Upper lobe of left lung (tissue), 6 donors: ENCODE measurements at places on chromosomes 7 and 10. TPM values are rescaled to one million over a fixed set of nuclear protein-coding genes. Genes with fewer than 3 reads are reported as not detected.
A peak's percentile ranks its signal among the peaks of the same experiment; 100 is the strongest.

The FOXL3 gene
- total RNA-seq: not detected

The BNIP3 gene
- 34.6 TPM for total RNA-seq

The COL28A1 gene
- 5.2 TPM for total RNA-seq

The PIK3AP1 gene
- 24.1 TPM for total RNA-seq

The GARIN1A gene
- total RNA-seq: 24.1 TPM

The WNT2 gene
- total RNA-seq: 12.6 TPM

The VSTM2A gene
- total RNA-seq: not detected

DNA sequence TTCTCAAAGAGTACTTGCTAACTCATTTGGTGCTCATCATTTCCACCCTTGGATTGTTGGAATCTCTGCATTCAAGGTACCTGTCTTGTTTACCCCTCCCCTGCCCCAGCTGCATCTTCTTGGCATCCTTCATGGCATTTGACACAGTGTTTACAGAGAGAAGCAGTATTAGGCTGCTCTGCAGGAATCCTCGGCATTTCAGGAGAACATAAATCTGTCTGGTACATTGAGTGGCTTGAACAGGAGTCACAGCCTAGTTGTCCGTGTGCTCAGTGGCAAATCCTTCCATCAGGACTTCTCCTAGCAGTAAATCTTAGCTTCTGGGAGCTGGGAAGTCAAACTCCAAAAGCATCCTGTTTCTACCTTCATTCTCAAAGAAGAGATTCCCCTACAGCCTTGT is 136.8 kb upstream of the YAE1 start:
- DNase-seq: no peak

GRCh38 chr10:86536294-86536861 is 14.8 kb upstream of the WAPL start:
- DNase-seq: no peak

DNA sequence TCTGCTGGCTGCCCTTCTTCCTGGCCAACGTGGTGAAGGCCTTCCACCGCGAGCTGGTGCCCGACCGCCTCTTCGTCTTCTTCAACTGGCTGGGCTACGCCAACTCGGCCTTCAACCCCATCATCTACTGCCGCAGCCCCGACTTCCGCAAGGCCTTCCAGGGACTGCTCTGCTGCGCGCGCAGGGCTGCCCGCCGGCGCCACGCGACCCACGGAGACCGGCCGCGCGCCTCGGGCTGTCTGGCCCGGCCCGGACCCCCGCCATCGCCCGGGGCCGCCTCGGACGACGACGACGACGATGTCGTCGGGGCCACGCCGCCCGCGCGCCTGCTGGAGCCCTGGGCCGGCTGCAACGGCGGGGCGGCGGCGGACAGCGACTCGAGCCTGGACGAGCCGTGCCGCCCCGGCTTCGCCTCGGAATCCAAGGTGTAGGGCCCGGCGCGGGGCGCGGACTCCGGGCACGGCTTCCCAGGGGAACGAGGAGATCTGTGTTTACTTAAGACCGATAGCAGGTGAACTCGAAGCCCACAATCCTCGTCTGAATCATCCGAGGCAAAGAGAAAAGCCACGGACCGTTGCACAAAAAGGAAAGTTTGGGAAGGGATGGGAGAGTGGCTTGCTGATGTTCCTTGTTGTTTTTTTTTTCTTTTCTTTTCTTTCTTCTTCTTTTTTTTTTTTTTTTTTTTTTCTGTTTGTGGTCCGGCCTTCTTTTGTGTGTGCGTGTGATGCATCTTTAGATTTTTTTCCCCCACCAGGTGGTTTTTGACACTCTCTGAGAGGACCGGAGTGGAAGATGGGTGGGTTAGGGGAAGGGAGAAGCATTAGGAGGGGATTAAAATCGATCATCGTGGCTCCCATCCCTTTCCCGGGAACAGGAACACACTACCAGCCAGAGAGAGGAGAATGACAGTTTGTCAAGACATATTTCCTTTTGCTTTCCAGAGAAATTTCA is 1.7 kb downstream of the ADRB1 start:
- peak; percentile 91 for DNase-seq

DNA sequence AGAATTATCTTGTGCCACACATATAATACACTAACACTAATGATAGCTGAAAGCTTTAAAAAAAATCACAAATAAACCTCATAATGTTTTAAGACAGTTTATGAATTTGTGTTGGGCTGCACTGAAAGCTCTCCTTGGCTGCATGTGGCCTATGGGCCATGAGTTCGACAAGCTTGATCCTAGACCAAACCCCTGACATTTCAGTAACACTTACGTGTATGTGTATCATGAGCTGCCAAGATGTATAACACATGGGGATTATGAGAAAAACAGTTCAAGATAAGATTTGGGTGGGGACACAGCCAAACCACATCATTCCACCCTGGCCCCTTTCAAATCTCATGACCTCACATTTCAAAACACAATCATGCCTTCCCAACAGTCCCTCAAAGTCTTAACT is 823.8 kb downstream of the PCDH15 start:
- DNase-seq: no peak

DNA sequence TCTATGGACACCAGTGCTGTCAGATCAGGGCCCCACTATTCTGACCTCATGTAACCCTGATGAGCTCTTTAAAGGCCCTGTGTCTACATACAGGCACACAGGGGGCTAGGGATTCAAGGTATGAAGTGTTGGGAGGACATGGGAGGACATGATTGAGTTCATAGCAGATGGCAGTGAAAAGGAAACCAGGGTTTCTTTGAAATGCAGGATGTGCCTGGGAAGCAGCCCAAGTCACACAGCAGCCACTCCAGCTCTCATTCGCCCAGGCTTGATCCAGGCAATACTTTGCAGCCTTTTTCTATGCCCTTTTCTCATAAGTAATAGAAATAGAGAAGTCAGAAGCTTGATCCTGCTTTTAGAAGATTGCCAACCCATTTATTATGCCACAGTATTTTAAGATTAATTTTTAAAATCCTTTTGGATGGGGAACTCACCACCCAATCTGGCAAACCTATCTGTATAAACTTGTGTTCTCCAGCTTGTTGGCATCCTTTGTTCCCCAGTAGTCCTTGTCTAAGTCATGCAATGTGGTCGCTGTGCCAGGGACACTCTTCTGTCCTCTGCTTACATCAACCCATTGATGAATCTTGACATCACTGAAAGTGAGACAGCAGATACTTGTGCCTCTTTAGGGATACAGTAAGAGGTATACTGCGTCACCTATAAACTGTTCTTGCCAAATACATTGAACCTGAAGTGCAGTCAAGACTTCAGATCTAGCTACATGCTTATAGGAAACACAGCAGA is 95.0 kb downstream of the TAF3 start:
- no peak for DNase-seq

- no peak for DNase-seq
These were observed 78.5 kb upstream of the PCBD1 start for GRCh38 chr10:70966646-70967553.

DNA sequence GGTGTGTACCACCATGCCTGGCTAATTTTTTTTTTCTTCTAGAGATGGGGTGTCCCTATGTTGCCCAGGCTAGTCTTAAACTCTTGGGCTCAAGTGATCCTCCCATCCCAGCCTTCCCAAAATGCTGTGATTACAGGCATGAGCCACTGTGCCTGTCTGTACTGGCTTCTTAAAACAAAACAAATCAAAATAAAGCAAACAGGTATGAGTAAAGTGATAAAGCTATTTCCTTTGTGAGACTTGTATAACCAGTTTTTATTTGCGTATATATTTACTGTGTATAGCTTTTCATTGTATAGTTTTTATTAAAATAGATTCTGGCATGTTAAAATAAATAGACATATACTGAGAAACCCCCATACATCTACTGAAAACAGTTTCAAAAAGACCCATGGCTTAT is 14.3 kb downstream of the LCOR start:
- DNase-seq: no peak

- DNase-seq: no peak
These were observed 36.9 kb downstream of the TAF3 start for GRCh38 chr10:7855205-7855604.

- no peak for DNase-seq
These were observed 116.3 kb downstream of the COL13A1 start for GRCh38 chr10:69918036-69918435.

- DNase-seq: no peak
These were observed 637.6 kb upstream of the C7orf33 start for GRCh38 chr7:147952918-147953317.

- DNase-seq: no peak
These were observed 119.3 kb downstream of the FAM53B start for GRCh38 chr10:124624895-124625294.

GRCh38 chr7:137898839-137899721 is 52.3 kb upstream of the DGKI start:
- peak; percentile 63 for DNase-seq
